Right cardiac atrium (tissue), 5 donors: ENCODE measurements at places on chromosomes 5 and 9.

DNA sequence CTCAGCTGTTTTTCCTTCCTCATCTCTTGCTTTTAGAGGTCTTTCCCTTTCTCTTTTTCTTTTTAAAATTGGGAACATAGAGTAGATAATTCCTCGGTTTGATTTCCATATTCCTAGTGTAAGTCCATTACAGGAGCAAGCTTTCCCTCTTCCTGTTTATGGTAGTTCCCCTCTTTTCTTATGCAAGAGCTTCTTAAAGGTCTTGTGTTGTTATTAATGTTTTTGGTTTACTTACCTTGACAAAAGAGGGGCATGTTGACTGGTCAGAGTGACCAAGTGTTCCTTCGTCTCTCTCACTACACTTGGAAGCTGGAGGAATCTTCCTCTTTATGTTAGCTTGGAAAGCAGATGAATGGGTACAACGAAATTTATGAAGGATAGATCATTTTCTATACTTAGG is 8.3 kb downstream of the ATG10 start:
- DNase-seq = no peak

- no peak for DNase-seq
Measured at GRCh38 chr9:115988701-115989100, 164.9 kb upstream of the PAPPA start.

- no peak for DNase-seq
Measured at GRCh38 chr5:109844695-109845094, 155.0 kb downstream of the MAN2A1 start.

DNA sequence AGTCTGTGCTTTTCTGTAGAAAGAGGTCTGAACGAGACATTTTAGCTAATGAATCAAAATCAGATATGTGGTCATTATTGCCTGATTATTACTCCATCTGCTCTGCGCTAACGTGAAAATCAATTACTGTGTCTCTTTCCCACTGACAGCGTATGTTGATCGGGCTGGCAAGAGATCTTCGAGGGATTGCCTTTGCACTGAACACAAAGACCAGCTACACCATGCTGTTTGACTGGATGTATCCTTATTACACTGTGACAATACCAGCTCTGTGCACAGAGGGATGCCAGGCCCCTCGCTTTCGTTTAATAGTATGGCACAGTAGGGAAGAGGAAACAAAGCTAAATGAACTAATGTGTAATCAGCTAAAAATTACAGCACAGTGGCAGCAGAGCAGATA is 103.7 kb upstream of the TLX3 start:
- DNase-seq = no peak

GRCh38 chr9:137244486-137245449 is 3.7 kb downstream of the TUBB4B start:
- no peak for DNase-seq

GRCh38 chr9:136983656-136984314 is 992 bp downstream of the LCNL1 start:
- peak; percentile 45 for DNase-seq
